GM12878 (cell line): ENCODE measurements at places on chromosomes 2 and 18. TPM values are rescaled to one million over a fixed set of nuclear protein-coding genes. Genes with fewer than 3 reads are reported as not detected.

Gene NTSR2
- total RNA-seq, result not detected in 2 replicates

Gene CHN1
- 0.24 and 0.92 TPM in 2 replicates for total RNA-seq

Gene GLI2
- 0.05 TPM in 1 of 2 replicates, not detected in the other for total RNA-seq

Gene HRH4
- total RNA-seq, result not detected in 2 replicates

Gene DARS1
- total RNA-seq, result 102 and 105 TPM in 2 replicates

Gene ADNP2
- 25.1 and 26.7 TPM in 2 replicates for total RNA-seq

Gene CXXC1
- total RNA-seq, result 160 and 180 TPM in 2 replicates

Gene CHST10
- total RNA-seq, result 15.7 and 17.8 TPM in 2 replicates

Gene TMX3
- total RNA-seq, result 37.0 and 38.3 TPM in 2 replicates

Gene ZBTB7C
- total RNA-seq, result 0.08 TPM in 1 of 2 replicates, not detected in the other

Gene SLC19A3
- total RNA-seq, result not detected in 2 replicates

Gene REG3G
- total RNA-seq, result 0.33 and 0.51 TPM in 2 replicates

Gene MERTK
- total RNA-seq, result 0.37 and 1.0 TPM in 2 replicates

Gene SYT4
- total RNA-seq, result not detected in 2 replicates

Gene ANKRD23
- 3.5 and 3.9 TPM in 2 replicates for total RNA-seq

Gene EXOC6B
- 1.8 and 2.3 TPM in 2 replicates for total RNA-seq

Gene KCNG2
- not detected in 2 replicates for total RNA-seq
